ENCODE measurements at places on chromosomes 7 and 10.

DNA sequence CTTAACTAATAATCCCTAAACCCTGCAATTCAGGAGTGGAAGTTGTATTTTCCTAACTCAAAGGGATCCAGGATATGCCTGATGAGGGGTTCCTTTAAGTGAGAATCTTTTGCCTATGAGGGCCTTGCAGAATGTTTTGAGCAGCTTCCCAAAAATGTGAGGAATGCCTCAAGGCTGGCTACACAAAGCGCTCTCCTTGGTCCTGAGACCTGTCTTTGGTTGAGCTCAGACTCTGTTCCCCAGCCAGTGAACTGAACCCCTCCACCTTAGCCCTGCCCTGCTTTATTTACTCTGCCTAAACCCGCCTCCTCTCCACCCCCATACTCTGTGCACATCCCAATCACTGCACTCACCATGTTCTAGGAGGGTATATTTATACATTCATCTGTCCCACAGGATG, 108.6 kb downstream of the NRCAM start:
- DNase-seq: no peak

- no peak for DNase-seq
Observed at GRCh38 chr10:112345743-112346142, 28.2 kb upstream of the ACSL5 start.

GRCh38 chr10:95289003-95289920, 1.5 kb downstream of the PDLIM1 start:
- no peak for DNase-seq

GRCh38 chr10:89604200-89604599, 40.8 kb downstream of the PANK1 start:
- no peak for DNase-seq

GRCh38 chr7:158074896-158075632, 512.6 kb downstream of the PTPRN2 start:
- no peak for DNase-seq

- DNase-seq: no peak
Observed at GRCh38 chr7:86947929-86948328, 111.5 kb downstream of the ELAPOR2 start.

DNA sequence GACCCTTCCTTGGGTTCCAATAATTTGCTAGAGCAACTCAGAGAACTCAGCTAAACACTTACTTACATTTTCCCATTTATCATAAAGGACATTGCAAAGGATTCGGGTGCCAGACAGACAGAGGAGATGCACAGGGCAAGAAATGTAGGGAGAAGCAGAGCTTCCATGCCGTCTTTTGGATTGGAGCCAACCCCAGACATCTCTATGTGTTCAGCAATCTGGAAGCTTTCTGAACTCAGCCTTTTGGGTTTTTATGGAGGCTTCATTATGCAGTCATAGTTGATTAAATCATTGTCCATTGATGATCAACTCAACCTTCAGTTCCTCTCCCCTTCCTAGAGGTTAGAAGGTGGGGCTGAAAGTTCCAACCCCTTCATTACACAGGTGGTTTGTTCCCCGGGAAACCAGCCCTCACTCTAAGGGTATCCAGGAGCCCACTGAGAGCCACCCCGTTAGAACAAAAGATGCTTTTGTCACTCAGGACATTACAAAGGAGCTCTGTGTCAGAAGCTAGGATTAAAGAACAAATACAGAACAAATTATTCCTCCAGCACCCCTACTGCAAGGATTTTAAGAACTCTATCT, 211.9 kb upstream of the VSTM2A start:
- no peak for DNase-seq

- no peak for DNase-seq
Observed at GRCh38 chr7:20223356-20223755, 6.2 kb upstream of the MACC1 start.

GRCh38 chr10:50740293-50740648, 535 bp downstream of the ASAH2B start:
- DNase-seq: peak; percentile 30

GRCh38 chr10:1190791-1191490, 134.8 kb downstream of the WDR37 start:
- no peak for DNase-seq

GRCh38 chr7:2003931-2004812, 228.6 kb downstream of the MAD1L1 start:
- no peak for DNase-seq

DNA sequence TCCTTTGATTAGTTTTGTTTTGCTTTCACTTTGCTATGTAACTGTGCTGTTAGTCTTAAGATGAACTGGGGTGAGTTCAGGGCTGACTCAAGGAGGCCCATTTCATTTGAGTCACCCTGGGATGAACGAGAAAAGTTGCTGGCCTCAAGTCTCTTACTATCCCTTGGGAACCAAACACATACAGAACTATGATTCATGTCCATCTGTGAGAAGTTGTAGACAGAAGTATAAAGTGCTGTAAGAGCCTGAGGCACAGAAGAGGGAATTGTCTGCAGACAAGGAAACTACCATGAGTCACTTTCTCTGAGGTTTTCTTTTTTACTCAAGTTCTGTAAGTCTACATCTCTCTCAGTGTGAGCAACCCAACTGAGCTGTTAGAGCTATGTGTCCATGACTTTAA, 179.8 kb upstream of the CSTF2T start:
- peak; percentile 16 for DNase-seq

DNA sequence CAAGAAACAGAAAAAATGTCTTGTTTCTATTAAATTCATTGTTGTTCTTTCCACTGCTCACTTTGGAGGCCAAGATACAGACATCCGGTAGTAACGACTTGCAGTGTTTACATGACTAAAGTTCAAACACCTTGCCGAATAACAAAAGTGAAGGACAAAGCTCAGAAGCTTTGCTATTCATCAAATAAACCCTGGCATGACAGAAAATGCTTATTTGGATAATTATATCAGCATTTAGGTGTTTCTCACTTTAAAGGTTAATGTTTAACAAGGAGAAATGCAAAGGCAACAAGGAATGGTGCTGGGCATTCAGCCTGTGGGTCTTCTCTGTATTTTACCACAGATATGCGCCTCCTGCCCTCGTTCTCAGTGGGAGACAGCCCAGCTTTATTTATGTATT, 5.4 kb upstream of the PTF1A start:
- no peak for DNase-seq

DNA sequence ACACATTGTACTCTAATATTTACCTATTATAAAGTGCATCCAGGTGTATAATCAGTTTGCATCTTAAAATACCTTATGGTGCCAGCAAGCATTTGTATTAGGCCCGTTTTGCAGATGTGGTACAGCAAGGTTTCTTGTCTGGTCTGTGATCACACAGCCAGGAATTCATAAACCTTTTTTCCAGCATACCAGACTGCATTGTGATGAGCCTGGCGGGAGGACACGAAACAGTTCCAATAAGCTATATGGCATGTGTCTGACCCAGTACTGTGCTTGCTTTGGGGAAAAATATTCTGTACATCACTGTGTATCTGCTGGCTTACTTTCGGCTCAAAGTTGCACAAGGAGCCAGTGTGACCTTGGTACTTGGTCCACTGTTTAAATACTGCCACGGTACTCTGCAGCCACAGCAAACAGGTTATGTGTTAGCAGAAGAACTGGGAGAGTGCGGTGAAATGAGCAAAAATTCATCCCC, 36.3 kb downstream of the CHN2 start:
- no peak for DNase-seq

DNA sequence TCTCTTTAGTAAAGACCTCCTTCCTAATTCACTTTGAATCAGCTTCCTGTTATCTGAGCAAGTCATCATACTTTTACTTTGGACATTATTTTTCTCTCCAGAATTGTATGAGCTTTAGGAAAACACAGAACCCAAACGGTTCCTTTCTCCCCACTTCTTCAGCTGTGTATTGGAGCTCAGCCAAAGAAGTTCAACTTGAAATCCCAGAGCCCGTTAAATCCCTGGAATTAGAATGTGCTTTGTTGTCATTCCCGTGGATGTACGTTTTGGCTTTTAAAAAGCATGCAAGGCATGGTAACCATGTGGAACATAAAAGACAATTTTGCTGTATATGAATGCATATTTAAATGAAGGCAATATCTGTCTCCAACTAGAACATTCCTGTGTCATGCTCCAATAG, 46.6 kb downstream of the AGMO start:
- DNase-seq: no peak

- no peak for DNase-seq
Observed at GRCh38 chr7:128008744-128009143, 22.5 kb downstream of the LRRC4 start.

DNA sequence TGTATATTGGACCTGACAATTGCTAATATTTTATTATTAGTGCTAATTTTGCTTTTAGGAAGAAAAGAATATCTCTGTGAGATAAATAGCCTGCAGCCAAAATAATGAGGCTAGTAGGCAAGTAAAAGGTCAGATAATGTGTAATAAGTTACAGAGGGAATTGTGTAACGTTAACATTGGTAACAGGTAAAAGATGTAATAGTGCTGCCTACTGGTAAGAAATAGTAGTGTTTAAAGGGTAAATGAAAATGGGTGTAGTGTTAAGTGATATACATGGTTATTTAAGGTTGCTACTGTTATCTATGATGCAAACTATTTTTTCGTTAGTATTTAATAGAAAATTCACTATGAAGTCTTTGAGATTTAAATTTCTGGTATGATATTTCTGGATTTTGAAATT, 9.2 kb upstream of the FOXP2 start:
- no peak for DNase-seq

DNA sequence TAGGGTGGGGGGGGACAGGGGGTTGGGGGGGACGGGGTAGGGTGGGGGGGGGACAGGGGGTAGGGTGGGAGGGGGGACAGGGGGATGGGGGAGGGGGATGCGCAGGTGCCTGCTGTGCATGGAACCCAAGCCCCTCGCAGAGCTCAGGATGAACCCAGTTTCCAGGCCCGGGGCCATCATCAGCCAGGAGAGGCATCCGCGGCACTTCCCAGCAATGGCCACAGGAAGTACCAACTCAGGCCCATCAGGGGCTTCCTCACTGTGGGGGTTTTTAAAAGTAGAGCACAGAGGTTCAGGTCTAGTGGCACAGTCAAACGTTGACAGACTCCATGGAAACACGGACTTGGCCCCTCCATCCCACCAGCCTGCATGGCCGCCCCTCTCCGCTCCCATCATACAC, 172.7 kb downstream of the DIP2C start:
- no peak for DNase-seq

All from activated CD4-positive, alpha-beta T cell treated with anti-CD3 and anti-CD28 coated beads, Interleukin-2, amount 10 ng/mL, durations not matched to agents 7 days and 5 days (primary cell).